ENCODE measurements at places on chromosomes 13 and 19.

DNA sequence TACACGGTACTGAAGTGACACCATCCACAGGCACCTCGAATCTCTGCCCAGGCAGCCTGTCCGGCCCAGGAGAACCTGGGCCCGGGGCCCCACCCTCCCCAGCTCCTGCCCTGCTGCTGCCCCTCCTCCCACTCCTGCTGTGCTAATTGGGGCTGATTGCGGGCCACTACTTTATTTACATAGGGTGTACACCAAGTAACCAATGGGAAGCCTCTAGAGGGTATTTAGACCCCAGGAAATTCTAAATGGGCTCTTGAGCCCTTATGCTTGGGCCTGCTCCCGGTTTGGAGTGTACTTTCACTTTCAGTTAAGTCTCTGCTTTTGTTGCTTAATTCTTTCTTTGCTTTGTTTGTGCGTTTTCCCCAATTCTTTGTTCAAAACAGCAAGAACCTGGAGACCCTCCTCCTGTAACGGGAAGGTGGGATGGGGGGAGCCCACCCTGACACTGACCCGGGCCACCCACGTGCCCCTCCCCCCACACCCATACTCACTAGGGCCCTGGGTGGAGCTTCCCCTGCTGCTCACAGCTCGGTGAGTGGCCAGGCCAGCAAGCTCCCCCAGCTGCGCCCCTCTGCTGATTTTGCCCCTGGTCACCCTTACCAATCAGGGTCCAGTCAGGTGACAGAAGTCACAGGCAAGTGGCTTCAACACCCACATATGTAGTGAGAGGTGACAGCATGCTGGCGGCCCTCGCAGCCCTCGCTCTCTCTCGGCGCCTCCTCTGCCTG, 9.4 kb downstream of the SCGB2B2 start:
- no peak for DNase-seq

DNA sequence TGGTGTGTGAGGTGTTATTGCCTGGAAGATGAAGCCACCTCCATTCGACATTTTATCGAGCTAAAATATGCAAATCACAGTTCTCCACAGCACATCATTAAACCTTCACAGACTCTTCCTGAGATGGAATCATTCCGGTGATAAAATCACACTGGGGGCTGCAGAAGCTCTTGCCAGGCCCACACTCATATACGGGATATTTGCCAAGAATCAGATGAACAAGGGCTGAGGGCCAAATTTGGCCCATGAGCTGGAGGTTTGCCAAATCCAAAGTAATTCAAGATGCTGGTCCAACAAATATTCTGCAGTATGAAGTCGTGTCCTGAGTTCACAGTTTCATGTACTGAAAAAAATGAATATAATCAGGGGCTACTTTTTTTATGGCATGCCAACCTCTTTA, 16.7 kb upstream of the RXFP2 start:
- no peak for DNase-seq

DNA sequence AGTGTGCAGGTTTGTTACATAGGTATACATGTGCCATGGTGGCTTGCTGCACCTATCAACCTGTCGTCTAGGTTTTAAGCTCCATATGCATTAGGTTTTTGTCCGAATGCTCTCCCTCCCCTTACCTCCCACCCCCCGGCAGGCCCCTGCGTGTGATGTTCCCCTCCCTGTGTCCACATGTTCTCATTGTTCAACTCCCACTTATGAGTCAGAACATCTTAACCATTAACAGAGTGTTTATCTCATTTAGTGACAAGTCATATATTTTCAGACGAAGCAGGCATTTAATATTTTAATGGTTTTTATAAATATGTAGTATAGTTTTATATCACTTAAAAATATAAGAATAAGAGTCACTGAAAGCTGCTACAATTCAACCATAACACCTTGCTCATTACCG, 780.5 kb upstream of the ARGLU1 start:
- DNase-seq: no peak

DNA sequence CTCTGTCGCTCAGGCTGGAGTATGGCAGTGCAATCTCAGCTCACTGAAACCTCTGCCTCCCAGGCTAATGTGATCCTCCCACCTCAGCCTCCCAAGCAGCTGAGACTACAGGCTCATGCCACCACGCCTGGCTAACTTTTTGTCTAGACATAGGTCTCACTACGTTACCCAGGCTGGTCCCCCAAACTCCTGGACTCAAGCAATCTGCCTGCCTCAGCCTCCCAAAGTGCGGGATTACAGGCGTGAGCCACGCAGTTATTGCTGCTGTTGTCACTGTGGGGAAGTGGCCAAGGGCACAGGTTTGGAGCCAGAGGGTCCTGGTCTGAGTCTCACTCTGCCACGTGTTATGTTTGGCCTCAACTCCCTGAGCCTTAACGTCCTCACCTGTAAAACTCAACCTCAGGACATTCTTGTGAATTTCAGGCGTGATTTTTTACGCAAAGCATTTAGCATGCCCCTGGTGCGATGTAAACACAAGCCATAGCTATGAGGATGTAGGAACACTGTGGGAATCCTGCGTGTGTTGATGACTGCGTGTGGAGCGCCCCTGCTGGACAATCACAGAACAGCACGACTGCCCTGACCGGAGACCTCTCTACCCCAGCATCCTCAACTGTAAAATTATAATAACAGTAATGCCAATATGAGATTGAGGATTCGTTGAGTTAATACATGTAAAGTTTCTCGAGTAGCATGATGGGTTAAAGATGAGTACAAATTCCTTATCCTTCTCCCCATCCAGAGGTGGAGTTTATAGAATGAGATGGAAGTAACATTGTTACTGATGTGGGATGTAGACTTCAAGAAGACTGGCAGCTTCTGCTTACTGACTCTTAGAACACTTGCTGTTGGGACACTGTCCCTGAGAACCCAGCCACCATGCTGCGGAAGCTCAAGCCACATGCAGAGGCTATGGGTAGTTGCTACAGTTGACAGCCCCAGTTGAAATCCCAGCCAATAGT, 41.8 kb upstream of the PNMA8B start:
- DNase-seq: no peak

DNA sequence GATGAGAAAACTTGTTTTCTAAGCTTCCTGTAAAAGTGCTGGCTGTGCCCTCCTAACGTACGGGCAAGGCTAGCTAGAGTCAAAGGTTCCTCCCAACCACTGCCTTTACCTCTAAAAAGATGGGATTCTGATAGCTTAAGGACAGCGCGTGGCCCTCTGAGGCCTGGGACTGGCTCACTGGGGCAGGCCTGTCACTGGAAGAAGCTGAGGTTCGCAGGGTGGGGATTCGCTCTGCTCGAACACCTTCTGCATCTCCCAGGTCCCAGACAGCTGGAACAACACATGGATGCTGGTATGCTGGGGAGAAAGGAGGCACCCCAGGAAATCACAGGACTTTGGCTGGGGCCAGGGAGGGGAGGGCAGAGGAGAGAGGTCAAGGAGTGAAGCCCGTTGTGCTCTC, 53.1 kb downstream of the CRYL1 start:
- no peak for DNase-seq

Data from iPS DF 6.9 (cell line).